ENCODE measurements at places on chromosomes 6 and 20.

- DNase-seq, result no peak
These were observed 71.7 kb upstream of the SGK1 start for GRCh38 chr6:134389658-134390057.

DNA sequence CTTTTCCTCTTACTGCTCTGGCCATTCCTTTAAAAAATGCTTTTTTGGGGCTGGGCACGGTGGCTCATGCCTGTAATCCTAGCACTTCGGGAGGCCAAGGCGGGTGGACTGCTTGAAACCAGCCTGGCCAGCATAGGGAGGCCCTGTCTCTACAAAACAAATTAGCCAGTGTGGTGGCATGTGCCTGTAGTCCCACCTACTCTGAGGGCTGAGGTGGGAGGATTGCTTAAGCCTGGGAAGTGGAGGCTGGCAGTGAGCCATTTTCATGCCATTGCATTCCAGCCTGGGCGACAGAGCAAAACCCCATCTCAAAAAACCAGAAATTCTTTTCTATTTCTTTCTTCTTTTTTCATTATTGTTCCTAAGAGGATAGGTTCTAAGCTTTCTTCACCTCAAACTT lies 36.9 kb upstream of the RNF144B start:
- no peak for DNase-seq

DNA sequence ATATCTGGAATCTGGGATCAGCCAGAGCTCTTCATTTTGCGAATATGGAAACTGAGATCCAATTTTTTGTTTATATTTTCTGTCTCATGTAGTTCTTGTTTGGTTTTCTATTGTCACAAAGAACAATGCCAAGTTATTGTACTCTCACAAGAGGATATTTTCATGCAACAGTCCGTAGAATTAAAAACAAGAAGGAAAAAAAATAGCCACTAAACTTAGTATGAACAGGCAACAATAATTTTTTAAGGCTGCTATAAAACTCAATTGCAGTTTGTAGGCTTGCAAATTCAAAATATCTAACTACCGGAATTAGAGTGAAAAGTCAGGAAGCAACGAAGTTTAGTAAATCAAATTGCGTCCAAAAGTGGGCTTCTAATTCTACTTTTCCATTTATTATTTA lies 1.2 kb downstream of the POPDC3 start:
- no peak for DNase-seq

- DNase-seq, result peak; percentile 45
These were observed 97.2 kb downstream of the KIF16B start for GRCh38 chr20:16476032-16476431.

- no peak for DNase-seq
These were observed 473.9 kb downstream of the PKHD1 start for GRCh38 chr6:51613558-51613957.

GRCh38 chr6:42428326-42429041 lies 23.2 kb downstream of the TRERF1 start:
- DNase-seq, result no peak

GRCh38 chr6:112203577-112204349 lies 50.6 kb downstream of the LAMA4 start:
- peak; percentile 44 for DNase-seq

- no peak for DNase-seq
These were observed 7.2 kb downstream of the AGPAT4 start for GRCh38 chr6:161266513-161267230.

DNA sequence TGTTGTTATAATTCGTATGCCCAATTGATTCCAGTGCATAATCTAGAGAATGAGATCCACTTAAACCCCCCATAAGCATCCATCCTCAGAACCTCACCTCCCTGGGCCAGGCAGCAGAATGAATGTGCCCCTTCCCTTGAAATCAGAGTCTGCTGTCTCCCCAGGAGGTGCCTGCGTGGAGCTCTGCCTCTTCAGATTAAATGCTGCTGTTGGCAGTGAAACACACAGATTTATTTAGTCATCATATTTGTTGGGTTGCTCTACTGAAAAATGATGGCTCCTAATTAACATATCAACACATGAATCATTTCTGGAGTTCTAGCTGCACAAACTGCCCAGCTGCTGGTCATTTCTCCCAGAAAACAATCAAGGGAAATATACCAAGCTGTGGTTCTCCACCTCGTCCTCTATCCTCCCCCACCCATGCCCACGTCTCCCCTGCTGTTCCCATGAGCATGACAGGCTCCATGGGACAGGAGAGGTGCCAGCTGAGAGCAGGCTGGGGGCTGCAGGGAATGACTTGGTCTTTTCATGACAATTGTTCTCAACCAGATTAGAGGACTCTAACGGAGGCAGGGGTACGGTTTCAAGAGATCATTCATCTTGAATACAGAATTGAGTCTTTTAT lies 633.1 kb downstream of the CDH26 start:
- DNase-seq, result no peak

DNA sequence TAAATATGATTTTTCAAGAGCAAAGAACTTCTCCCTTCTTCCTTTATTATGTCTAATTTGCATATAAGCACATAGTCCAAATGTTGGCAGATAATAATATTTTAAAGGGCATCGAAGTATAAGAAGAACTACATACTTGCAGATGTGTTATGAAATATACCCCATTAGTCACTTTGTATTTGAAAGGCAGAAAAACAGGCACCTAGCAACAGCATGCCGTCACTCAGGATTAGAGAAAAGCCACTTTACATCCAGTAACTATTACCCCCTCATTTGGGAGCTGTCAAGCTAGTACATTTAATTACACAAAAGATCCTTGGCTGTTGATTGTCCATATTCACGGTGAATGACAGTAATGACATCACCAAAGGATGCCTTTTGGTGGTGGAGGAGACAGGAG lies 99.3 kb upstream of the ARMC2 start:
- DNase-seq, result no peak

- DNase-seq, result no peak
These were observed 2.1 kb upstream of the TMX4 start for GRCh38 chr20:8021541-8022269.

GRCh38 chr20:3927486-3928291 lies 38.5 kb downstream of the PANK2 start:
- no peak for DNase-seq

GRCh38 chr6:147891671-147892070 lies 383.2 kb downstream of the SAMD5 start:
- DNase-seq, result no peak

DNA sequence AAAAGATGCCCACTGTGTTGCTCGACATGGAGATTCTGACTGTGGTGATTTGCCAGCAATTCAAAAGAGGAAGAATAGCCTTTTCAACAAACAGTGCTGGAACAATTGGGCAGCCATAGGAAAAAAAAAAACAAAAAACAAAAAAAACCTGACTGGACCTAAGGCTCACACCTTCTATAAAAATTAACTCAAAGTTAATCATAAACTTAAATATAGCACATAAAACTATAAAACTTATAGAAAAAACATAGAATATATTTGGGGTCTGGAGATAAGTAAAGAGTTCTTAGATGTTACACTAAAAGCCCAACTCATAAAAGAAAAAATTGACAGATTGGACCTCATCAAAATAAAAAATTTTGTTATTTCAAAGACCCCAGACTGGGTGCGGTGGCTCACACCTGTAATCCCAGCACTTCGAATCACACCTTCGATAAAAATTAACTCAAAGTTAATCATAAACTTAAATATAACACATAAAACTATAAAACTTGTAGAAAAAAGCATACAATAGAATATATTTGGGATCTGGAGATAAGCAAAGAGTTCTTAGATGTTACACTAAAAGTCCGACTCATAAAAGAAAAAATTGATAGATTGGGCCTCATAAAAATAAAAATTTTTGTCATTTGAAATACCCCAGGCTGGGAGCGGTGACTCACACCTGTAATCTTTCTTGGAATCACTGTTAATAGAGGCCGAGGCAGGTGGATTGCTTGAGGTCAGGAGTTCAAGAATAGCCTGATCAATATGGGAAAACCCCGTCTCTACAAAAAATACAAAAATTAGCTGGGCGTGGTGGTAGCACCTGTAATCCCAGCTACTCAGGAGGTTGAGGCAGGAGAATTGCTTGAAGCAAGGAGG lies 115.6 kb upstream of the FAM83B start:
- DNase-seq, result no peak

Measured in NCI-H460 (cell line).